ENCODE measurements at places on chromosomes 16 and 17.

DNA sequence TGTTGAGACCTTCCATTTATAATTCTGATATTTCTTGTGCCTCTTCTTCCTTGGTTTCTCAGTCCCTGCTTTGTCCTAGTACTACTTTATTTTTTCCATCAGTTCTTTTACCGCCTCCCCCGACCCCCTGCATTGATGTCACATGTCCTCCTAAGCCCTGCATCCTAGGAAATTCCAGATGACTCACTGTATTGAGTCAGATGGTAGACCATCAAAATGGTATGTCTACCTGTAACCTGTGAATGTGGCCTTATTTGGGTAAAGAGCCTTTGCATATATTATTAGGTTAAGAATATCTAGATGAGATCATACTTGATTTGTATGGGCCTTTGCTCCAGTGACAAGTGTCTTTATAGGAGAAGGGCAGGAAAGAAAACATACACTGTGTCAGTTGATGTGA lies 515.3 kb upstream of the CA10 start:
- DNase-seq: no peak

- no peak for DNase-seq
Observed at GRCh38 chr17:7191571-7192270, 12.6 kb upstream of the ASGR1 start.

GRCh38 chr17:63999680-64000531 lies 1.8 kb downstream of the PRR29 start:
- peak; percentile 12 for DNase-seq

GRCh38 chr16:89154390-89155183 lies 17.0 kb upstream of the CDH15 start:
- no peak for DNase-seq

- peak; percentile 4 for DNase-seq
Observed at GRCh38 chr17:54085934-54086333, 263.2 kb downstream of the KIF2B start.

DNA sequence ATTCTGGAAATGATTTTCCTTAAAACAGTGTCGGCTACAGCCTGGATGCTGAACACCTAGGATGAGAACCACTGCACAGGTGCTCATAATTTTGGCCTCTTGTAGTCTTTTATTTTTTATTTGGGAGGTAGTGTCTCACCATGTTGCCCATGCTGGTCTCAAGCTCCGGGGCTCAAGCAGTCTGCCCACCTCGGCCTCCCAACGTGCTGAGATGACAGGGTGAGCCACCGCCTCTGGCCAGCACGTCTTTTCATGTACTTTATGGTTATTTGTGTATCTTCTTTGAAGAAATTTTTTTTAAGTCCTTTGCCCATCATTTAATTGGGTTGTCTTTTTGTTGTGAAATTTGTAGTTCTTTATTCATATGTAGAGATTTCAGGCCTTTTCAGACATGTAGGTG lies 58.0 kb downstream of the WDR45B start:
- no peak for DNase-seq

- DNase-seq: no peak
Observed at GRCh38 chr16:75486014-75486675, 9.1 kb downstream of the CHST6 start.

- DNase-seq: no peak
Observed at GRCh38 chr17:28507567-28508203, 1.5 kb downstream of the FOXN1 start.

DNA sequence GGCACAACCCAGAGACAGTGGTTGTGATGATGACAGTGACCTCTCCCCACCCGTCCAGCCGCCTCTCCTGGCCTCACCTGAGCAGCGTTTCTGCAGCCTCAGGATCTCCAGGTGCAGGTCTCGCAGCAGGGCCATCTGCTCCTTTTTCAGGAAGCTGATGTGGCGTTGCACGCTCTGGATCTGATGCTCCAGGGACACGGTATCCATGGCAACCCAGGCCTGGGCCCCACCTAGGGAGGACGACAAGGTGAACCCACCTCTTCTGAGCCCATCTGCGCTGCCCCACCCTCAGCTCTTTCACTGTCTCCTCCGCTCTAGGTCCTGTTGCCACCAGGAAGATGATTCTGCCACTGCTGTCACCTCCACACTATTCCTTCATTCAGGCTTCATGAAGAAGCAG lies 14.5 kb downstream of the CCDC92B start:
- no peak for DNase-seq

DNA sequence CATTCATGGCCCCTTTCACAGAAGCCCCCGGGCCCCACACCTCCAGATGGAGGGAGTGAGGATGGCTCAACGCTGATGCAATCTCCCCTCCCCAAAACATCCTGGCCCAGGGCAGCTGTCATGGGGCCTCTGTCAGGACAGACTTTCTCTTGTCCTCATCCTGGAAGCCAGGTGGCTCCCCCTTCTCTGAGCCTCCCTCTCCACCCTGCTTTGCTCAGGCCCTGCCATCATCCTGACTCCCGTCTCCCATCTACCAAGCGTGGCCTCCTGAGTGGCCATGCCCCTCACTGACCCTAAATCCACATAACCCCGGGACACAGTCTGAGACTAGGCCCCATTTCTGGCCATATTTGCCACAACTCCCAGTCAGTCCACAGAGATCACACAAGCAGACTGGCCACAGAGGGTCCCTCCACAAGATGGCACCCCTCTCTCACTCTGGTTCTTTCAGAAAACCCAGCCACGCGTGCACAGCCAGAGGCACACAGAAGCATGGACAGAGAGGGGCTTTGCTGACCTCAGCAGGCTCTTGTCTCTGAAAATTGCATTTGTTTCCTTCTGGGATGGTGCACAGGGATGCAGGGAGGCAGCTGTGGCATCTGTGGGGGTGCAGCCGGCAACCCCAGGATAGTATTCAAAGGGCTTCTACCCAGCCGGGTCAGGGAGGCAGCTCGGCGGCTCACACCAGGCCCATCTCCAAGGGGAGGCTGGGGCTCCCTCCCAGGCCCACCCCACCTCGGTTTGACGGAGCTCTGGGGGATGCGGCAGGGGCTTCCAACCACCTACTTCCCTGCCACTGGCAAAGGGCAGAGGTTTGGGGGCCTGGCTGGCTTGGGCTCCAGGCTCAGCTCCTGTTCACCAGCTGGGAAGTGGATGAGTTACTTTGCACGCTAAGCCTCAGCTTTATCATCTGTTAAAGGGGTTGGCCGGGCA lies 16.9 kb downstream of the DOC2B start:
- no peak for DNase-seq

GRCh38 chr17:51035431-51035830 lies 85.2 kb downstream of the SPAG9 start:
- no peak for DNase-seq

DNA sequence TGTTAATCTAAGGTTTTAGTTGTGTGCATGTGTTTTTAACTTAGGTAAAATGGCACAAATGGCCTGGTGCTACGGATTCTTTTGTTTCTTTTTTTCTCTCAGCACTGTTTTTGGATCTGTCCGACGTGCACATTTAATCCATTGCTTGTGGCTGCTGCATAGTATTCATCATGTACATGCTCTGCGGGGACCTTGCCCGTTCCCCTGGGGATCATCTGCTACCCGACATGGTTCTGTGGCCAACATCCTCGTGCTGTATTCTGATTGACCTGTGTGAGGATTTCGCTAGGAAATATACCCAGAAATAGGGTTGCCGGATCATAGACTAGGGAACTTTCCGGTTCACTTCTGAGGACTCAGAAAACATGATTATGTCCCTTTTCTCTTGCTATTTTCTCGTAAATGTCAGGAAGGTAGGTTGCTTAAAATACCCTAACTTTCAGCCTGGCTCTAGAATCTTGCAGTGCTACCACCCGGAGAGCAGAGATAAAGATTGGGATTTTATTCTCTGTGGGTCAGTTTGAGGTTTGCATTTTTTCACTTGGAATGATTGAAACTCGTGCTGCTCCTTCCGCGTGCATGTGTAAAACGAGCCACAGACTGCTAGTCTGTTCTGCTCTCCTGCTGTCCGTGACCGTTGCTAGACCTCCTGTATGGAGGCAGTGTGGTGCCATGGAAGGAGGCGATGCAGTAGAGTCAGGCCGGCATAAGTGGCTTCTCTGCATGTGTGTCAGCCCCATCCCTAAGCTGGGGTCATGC lies 42.9 kb downstream of the LDHD start:
- DNase-seq: no peak

DNA sequence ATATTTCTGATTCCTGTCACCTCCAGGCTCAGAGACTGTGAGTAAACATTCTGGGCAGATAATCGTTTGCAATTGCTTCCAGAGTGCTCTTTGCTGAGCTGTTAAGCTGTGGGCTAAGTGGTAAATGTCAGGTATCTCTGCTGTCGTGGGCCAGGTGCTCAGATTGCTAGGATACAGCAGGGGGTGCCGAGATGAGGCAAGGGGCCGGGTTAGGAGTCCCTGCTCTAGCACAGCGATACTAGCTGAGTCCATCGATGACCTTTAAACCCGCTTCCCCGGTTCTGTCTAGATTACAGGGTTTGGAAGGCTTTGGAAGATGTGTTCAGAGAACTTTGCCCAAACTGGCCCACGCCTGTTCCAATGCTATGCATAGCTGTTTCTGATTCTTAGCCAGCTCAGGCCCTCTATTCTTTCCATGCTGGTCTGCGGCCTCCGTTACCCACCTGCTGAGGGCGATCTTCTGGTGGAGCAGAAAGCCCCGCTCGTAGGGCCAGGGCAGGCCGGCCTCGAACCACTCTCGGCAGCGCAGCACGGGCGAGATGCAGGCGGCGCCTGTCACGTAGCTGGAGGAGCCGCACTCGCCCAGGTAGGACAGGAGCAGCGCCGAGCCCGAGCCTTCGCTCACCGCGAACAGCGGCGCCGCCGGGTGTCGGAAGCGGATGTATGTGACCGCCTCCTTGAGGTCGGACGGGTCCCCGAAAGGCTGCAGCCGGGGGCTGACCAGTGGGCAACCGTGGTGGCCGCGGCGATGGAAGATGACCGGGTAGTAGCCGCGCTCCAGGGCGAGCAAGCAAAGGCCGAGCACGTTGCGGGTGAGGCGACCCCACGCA lies 979 bp downstream of the ABHD15 start:
- peak; percentile 59 for DNase-seq

GRCh38 chr17:8137645-8138373 lies 13.9 kb upstream of the HES7 start:
- no peak for DNase-seq

DNA sequence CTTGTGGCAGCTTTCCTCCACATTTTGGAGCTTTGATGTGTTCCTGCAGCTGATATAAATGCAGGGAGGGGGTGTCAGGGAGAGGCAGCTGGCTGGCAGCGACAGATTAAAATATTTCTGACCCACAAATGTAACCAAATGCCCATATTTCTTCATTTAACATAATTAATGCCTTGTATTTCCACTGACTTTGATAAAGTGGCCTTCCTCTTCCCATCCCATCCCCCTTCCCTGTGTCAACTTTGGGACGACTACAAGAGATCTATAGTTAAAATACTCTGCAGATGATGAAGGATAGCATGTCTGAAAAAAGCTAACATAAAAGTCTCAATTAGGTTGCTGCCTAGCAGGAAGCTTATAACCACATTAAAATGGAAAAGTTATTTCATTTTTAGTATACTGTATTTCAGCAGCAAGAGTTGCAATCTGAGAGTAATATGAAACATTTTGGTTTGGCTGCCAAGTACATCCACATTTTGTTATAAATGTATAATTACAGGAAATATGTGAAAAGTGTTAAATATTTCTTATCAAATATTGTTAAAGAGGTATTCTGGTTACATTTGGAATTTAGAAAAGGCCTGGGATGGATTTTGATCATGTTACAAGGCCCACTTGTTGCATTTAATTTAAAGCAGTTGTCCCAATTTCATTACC lies 238.7 kb upstream of the TBX2 start:
- DNase-seq: no peak

GRCh38 chr17:78759203-78759968 lies 22.7 kb downstream of the CYTH1 start:
- DNase-seq: no peak

DNA sequence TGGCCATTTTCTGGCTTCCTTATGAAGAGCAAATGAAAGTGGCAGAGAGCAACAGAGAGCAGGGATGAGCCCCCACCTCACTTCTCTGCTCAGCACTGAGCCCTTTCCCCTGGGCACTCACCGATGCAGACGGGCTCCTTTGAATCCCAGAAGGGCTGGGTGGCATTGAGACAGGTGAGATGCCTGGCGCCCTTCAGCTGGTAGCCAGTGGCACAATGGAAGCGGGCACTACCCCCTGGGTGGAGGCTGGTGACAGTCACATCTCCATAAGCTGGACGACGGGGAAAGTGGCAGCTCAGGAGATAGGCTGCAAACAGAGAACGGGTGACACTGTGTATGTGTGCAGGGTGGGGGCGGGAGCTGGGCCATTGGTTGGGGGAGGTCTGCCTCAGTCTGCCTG lies 12.5 kb upstream of the PHF12 start:
- no peak for DNase-seq

DNA sequence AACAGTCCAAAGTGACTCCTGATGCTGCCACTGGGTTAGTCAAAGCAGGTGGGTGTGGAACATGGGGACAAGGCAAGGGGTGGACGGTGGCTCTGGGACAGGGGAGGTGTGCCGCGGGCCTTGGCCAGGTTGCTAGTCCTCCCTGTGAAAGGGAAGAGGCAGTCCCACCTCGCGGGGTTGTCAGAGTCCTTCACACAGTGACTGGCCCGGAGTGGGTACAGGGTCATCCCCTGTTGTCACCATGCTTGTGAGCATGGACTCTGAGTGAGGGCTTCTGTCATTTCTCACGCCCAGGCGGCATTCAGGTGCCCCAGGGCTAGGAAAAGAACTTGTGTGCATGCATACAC lies 3.1 kb upstream of the ZNF469 start:
- DNase-seq: no peak

DNA sequence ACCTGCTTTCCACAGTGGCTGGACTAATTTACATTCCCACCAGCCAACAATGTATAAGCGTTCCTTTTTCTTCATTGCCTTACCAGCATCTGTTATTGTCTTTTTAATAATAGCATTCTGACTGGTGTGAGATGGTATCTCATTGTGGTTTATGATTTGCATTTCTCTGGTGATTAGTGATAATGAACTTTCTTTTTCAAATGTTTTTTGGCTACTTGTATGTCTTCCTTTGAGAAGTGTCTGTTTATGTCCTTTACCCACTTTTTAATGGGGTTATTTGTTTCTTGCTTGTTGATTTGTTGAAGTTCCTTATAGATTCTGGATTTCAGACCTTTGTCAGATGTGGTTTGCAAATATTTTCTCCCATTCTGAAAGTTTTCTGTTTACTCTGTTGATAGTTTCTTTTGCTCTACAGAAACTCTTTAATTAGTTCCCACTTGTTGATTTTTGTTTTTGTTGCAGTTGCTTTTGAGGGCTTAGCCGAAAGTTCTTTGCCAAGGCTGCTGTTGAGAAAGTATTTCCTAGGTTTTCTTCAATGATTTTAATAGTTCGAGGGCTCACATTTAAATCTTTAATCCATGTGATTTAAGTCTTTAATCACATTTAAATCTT lies 26.8 kb downstream of the ITGAM start:
- no peak for DNase-seq

DNA sequence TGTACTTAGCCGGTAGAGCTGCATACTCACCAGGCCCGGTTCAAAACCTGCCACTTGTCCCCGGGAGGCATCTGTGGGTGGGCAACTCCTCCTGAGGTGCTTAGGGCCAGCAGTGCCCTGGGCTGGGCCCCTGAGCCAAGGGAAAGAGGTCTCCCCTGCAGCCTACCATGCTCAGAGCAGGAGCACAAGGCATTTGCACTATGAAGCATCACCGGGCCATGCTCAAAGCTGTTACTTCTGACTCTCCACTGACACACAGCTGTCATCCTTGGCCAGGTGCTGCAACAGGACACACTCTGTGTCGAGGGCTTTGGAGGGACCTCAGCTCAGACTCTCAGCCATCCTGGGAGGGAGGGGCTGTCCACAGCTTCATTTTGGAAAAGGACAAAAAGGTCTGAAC lies 37.2 kb downstream of the SLC38A8 start:
- no peak for DNase-seq

GRCh38 chr16:51276336-51276735 lies 125.3 kb upstream of the SALL1 start:
- no peak for DNase-seq

GRCh38 chr17:17463821-17464220 lies 13.0 kb upstream of the MED9 start:
- DNase-seq: no peak

All from activated B cell treated with CpG ODN at 0.5 μM for 24 hours (primary cell).